Activated CD4-positive, alpha-beta T cell treated with anti-CD3 and anti-CD28 coated beads, Interleukin-2, amount 10 ng/mL, durations not matched to agents 7 days and 5 days (primary cell): ENCODE measurements at places on chromosomes 12 and 14.

GRCh38 chr12:3704512-3705353, 48.2 kb downstream of the CRACR2A start:
- DNase-seq = no peak

DNA sequence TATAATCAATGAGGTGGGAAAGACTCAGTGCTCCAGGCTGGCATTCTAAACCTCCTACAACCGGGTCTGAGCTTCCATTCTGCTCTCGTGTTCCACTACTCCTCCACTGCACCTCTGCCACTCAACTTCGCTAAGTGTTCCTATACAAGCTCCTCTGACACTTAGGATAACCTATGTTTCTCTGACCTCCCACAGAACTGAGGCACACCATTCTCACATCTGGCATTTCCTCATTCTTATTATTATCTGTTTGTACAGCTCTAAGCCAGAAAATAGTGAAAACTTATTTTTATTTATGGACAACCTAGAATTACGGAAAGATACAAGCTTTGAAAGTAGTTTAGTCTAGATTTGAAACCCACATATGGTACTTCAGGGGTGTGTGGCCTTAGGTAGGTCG, 127.0 kb downstream of the MED13L start:
- DNase-seq = no peak

DNA sequence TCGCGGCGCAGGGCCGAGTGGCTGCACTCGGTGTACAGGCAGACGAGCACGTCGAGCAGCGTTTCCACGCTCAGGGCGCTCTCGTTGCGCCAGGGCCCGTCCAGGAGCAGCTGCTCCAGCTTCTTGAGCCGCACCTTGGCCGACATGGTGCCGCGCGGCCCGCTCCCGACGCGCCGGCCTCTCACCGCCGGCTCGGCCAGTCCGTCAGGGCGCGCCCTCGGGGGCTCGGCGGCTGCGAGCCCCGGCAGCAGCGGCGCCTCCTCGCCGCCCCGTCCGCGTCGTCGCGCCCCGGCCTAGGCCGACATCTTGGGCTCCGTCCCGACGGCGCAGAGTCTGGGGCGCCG, 349 bp downstream of the CDC42BPB start:
- DNase-seq = no peak

DNA sequence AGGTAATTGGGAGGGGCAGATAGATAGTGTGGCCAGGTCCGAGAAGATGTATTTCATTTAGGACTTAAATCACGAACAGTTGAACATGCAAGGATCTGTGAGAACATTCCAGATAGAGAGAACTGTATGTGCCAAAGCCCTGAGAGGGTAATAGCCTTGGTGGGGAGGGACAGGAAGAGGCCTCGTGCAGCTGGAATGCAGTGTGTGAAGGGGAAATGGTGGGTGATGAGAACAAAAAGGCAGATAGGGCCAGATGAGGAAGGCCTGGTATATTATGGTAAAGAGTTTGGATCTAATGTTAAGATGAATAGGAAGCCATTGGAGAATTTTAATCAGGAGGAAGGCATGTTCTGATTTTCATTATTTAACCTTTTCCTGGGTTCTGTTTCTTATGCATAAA, 136.3 kb downstream of the TPH2 start:
- DNase-seq = no peak

GRCh38 chr14:22824711-22825359, 4.9 kb upstream of the MRPL52 start:
- DNase-seq = peak; percentile 28

GRCh38 chr14:96624661-96625425, 122.7 kb downstream of the PAPOLA start:
- no peak for DNase-seq

DNA sequence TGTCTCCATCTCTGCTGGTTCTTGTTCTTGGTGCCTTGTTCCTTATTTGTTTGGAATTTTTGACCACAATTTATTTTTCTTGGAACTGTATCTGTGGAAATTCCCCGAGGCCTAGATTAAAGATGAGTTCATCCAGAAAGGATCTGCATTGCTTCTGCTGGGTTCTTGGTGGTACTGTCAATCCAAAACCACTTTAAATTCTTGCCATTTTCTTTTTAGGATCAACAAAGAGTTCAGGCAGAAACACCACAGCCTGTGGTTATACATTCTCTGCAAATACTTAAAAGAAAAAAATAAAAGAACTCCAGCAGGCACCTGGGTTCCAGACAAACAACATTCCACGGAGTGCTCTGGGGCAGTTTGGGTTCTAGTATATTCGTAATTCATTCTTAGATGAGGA, 6.0 kb upstream of the VAMP1 start:
- DNase-seq = no peak

DNA sequence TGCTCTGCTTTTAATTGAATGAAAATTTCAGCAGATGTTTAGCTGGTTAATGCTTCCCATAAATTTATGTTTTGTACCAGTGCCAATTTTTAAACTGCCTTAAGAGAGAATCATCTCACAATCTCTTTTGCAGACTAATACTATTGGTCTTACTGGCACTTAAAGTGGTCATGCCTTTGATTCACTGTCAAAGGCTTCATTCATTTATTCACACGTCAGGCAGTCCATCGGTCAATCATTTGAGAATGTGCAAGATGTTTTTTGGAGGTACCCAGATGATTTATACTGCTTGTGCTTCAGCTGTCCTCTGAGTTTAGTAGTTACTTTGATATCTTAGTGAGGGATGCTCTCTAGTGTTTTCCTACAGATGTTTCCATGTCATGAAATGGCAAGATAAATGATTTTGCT, 83.4 kb downstream of the NAV3 start:
- no peak for DNase-seq

- DNase-seq = no peak
These were observed 12.8 kb upstream of the RILPL1 start for GRCh38 chr12:123546281-123546680.

GRCh38 chr14:23418021-23418420, 9.9 kb upstream of the MYH6 start:
- DNase-seq = no peak

DNA sequence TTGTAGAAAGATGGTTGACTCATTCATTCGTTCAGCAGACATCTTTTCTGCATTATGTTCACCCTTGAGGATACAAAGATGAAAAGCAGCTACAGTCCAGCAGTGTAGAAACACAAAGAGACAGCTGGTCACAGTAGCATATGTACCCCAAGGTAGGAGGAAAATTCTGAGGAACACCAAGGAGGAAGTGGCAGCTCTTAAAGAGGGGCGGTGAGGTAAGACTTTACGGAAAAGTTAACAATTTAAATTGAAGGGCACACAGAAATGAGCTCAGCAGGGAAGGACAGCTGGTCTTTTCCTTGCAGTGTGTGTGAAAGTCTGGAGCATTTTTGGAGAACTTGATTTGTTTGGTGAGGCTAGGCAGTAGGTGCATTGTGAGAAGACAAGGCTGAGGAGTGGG, 3.5 kb downstream of the SLC35E3 start:
- DNase-seq = no peak

DNA sequence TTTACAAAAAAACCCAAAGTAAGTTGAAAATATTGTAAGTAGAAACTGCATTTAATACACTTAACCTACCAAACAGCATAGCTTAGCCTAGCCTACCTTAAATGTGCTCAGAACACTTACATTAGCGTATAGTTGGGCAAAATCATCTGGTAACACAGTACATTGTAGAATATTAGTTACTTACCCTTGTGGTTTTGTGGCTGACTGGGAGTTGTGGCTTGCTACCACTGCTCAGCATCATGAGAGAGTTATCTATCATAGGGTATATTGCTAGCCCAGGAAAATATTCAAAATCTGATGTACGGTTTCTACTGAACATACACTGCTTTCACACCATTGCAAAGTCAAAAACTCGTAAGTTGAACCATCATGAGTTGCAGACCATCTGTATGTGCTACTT, 141.7 kb upstream of the GARIN6 start:
- no peak for DNase-seq

DNA sequence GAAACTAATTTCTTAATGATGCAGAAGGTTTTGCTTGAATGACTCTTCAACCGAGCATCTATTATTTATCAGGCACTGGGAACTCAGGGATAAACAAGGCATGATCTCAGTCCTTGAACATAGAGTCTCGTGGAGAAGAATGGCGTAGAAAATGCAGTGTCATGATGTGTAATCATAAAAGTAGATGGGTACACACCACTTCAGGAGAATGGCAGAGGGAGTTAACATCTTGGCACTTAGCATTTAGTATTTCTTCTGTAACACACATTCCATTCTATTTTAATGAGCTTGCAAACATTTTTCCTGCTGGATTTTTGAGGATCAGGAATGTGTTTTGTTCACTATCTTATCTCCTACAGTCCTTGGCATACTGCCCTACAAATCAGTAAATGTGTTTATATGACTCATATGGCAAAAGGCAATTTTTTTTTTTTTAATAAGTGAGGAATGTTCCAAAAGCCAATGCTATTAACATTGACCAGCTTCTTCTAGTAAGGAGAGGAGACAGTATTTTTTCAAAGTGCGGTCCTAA, 3.8 kb downstream of the TXNRD1 start:
- DNase-seq = no peak

GRCh38 chr12:38110026-38110699, 206.4 kb upstream of the ALG10B start:
- DNase-seq = no peak
